ENCODE measurements at places on chromosomes 1 and 21.
A peak's percentile ranks its signal among the peaks of the same experiment; 100 is the strongest.

GRCh38 chr1:220798338-220798737 is 11.6 kb downstream of the MTARC1 start:
- no peak for DNase-seq

DNA sequence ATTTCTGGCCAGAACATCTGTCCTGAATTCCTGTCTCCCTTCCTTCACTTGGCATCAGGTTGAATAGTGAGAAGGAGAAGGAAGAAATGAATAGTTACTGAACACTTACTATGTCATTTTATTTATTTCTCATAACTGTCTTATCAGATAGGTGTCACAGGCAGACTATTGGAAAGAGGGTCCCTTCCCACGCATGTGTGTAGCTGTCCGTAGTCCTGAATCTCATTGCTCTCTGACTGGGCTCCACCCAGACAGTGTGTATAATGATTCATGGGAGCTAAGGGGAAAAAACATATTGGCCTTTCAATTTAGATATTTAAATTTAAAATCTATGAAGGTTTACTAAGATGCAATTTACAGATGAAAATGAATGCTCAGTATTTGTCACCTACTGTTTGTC is 86.1 kb downstream of the OMA1 start:
- peak; percentile 51 for DNase-seq

DNA sequence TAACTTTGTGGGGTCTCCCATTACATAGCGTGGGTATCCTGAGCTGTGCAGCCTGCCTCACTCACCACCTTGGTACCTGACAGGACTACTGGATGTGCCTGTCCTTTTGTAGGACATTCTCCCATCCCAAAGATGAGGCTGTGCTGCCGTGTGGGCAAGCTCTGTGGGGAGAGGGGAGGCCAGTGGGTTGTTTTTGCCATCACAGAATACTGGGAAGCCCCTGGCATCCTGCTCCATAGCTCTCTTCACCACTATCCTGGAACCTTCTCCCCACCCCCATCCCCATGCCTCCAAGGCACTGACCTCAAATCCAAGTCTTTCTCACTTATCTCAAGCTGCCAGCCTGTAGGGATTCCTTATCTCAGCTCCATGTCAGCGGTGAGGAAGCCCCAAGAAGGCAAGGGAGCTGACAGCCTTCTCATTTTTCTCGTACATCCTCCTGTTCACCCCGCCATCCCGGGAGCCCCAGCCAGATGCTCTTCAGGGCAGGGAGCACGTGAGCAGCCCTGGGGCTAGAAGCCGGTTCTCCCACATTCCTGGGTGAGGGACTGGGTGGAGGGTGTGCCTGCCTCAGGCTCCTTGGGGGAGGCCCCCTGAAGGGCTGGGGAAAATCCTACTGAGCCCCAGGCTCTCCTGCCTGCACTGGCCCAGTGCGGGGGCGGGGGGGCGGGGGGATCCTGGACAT is 2.4 kb upstream of the ELF3 start:
- peak; percentile 84 for DNase-seq

DNA sequence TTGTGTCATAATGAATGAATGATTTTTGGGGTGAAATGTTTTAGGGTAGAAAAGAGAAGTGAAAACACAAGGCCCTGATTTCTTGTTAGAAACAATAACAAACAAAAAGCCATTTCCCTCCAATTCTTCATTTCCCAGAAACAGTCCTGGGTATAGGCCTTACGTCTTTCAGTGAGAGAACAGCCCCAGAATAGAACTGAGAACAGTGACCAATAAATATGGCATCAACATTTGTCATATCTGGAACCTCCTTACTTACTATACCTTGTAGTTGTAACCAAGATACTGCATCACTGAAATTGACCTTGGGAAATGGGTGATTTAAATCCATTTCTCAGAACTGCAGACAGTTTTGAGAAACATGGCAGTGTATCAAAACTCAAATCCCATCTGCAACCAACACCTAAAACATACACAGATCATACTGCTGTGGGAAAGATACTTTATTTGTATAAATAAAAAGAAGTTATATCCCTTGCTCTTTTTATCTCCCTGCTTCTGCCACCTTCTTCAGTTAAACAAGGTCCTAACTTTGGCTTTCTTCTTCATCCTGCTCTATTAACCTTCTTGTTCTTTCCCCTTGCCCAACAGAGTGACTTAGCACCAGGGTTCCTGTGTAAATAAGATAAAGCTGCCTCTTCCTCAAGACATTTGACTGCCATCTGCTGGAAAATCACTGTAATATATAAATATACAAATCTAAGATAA is 19.5 kb downstream of the XKR8 start:
- peak; percentile 29 for DNase-seq

DNA sequence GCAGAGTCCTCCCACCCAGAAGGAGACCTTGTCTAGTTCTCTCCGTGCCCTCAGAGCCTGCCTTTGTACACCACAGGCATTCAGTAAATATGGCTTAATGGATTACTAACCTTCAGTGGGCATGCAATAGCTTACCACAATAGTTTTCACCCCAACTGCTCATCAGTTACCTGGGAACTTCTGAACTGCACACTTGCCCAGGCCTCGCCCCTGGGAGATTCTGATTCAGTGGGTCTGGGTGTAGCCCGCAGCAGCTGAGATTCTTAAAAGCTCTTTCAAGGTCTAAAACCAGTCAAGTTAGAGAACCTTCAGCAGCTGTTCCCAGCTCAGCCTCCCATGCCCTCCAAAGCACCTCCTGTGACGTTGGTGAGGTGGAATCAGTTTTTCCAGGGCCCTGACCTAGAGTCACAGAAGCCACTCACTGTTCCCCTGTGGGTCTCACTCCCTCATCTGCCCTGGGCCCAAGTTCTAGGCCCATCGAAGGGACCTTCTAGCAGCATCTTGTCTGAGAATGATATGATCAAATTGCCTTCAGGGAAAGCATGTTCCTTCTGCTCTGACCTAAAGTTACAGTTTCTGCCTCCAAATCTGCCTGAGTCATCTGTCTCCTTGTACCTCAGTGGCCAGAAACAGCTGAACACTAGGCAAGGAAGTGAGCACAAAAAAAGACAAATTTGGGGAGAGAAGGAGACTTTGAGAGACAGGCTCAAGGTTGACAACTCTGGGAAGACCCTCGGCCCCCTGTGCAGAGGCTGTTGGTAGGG is 10.8 kb downstream of the ASAP3 start:
- no peak for DNase-seq

GRCh38 chr1:50308878-50309277 is 114.4 kb downstream of the DMRTA2 start:
- peak; percentile 91 for DNase-seq

DNA sequence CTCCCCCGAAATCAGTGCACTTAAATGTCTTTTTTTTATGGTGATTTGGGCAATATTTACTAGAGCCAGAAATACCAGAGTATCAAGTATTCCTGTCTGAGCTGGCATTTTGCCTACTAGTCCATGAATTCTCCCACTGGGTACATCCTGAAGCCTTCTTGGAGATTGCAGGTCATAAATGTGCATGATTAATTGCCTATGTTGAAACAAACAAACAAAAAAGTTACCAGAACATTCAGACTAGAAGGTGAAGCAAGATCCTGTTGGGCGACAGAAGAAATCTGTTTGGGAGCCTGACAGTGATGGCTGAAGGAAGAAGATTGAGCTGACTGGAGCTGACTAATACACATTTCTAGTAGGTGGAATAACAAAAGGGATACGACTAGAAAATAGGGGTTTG is 127.4 kb upstream of the NRIP1 start:
- DNase-seq: no peak

- no peak for DNase-seq
These were observed 21.6 kb upstream of the C1orf159 start for GRCh38 chr1:1137256-1138045.

- DNase-seq: no peak
These were observed 57.0 kb downstream of the HSPG2 start for GRCh38 chr1:21879928-21880618.

DNA sequence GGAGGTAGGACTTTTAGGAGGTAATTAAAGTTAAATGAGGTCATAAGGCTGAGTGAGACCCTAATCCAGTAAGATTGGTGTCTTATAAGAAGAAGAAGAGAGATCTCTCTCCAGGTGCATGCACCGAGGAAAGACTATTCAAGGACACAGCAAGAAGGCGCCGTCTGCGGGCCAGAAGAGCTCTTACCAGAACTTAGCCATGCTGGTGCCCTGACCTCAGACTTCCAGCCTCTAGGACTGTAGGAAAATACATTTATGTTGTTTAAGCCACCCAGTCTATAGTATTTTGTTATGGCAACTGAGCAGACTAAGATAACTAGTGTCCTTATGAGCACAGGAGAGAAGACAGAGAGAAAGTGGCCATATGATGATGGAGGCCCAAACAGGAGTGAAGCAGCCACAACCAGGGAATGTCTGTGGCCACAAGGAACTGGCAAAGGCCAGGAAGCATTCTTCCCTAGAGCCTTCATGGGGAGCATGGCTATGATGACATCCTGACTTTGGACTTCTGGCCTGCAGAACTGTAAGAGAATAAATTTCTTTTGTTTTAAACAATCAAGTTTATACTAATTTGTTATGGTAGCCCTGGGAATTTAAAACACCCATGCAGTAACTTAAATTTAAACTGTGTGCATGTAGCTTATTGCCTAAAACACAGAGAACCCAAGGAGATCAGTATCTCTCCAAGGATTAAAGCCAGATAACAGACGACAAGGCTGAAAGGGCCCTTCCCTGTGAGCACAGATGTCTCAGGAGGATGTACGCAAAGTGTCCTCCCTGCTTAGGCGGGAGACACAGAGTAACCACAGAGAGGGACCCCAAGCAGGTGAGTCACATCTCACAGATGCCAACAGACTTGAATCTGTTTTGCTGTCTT is 9.9 kb upstream of the CD58 start:
- DNase-seq: no peak

GRCh38 chr1:22289307-22289995 is 146.6 kb upstream of the WNT4 start:
- no peak for DNase-seq

GRCh38 chr1:168671782-168672181 is 57.2 kb downstream of the DPT start:
- DNase-seq: no peak

- no peak for DNase-seq
These were observed 5.2 kb downstream of the PPFIA4 start for GRCh38 chr1:203031467-203031866.

DNA sequence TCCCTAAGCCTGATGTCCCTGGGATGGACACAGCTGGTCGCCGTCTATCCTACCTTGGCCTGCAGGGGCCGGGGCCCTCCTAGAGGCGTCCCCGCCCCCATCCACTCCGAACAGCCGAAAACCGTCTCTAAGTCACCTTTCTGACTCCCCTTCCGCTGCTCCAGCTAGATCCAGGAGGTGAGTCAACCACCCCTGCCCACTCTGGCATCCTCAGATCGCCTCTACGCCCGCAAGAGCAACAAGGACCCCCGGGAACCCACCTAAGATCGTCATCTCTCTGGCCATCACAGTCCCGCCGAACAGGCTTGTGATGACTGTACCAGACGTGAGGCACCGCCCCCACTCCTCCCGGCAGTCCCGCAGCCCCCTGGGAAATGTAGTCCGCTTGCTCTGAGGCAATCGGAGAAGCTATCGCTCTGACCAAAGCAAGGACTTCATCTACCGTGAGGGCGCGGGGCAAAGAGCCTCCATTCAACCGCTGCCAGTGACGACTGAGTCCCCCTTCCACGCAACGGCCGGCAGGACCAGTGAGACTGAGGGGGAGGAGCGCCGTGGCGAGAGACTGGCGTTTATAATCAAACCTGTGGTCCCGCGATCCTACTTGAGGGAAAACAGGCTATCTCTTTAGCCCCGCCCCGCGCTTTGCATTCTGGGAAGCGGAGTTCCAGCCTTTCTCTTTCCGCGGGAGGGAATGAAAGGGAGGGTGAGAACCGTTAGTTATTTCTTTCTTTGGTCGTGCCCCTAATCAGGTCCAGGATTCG is at the start of gene HSPA13:
TSS of gene HSPA13 (minus strand) at position 312 of the 761 bp plus-strand sequence. CDS start at position 285, 27 bp downstream.
- DNase-seq: peak; percentile 93

GRCh38 chr1:32774950-32775634 is 42.1 kb downstream of the YARS1 start:
- DNase-seq: no peak

DNA sequence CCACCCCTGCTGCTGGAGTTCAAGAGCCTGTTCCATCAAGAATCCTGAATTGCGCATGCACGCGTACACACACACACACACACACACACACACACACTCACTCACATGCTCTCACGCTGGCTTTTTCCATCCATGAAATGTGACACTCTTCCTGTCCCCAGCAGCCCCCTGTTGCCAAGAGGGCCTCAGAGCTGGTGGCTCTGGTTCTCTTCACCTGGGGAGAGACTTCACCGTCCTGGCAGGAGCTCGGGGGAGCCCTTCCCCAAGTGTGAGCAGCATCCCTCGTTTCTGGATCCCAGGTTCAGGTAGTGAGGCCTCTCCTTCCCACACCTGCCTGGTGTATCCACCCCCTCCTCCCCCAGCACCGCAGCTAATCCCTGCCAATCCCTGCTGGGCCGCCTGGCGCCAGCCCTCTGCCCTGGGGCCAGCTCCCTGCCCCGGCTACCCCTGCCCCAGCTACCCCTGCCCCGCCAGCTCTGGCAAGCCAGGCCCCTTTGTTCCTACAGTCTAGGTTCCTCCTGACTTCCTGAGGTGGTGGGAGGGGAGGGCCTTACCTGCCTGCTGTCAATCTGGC is 9.9 kb downstream of the PLOD1 start:
- DNase-seq: peak; percentile 65

DNA sequence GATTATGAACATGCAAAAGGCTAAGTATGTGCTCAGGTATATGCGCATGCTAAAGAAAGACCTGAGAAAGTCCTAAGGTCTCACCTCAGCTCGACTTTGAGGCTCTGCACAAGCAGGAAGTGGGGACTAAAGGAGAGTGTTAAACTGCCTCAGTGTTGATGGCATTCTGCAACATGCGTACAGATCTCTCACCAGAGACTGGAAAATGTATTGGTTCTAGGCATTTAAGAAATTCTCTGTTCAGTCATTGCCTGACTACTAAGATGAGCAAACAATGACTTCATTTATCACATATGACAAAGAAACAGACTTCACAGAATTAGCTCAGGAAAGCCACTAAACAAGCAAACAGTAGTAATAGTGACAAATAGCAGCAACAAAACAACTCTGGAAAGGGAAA is 90.8 kb downstream of the USH2A start:
- DNase-seq: no peak

- DNase-seq: no peak
These were observed 37.6 kb upstream of the LMO4 start for GRCh38 chr1:87291107-87291506.
